ENCODE measurements at places on chromosomes 2 and 18.

GRCh38 chr2:100104718-100105677 is 37.4 kb downstream of the AFF3 start:
- peak; percentile 65 for DNase-seq

GRCh38 chr2:162928356-162928755 is 89.8 kb upstream of the KCNH7 start:
- DNase-seq = no peak

GRCh38 chr2:20597860-20598183 is 53.1 kb downstream of the HS1BP3 start:
- peak; percentile 24 for DNase-seq

DNA sequence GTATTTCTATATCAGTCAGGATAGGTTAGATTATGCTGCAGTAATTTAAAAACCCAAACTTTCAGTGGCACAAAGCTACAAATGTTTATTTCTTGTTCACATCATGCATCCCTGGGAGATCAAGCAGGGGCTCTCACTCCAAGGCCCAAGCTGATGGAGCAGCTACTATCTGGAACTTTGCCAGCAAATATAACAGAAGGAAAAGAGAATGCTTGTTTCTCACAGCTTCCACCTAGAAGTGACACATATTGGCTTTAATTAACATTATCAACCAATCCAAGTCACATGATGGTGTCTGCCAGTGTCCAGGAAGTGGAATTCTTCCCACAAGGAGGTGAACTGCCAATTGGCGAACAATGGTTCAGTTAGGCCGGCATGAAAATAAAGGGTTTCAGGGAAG is 306.9 kb downstream of the BCL11A start:
- no peak for DNase-seq

DNA sequence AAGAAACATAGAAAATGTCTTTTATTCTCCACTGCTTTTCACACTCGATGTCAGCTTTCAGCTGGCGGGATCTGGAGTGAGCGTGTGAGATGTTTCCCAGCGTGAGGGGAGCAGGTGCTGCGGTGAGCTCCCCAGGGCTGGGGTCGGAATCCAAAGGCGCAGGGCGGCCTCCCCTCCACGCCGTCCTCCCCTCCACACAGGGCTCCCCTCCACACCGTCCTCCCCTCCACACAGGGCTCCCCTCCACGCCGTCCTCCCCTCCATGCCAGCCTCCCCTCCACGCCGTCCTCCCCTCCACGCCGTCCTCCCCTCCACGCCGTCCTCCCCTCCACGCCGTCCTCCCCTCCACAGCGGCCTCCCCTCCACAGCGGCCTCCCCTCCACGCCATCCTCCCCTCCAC is 26.9 kb upstream of the KCNG2 start:
- peak; percentile 19 for DNase-seq

DNA sequence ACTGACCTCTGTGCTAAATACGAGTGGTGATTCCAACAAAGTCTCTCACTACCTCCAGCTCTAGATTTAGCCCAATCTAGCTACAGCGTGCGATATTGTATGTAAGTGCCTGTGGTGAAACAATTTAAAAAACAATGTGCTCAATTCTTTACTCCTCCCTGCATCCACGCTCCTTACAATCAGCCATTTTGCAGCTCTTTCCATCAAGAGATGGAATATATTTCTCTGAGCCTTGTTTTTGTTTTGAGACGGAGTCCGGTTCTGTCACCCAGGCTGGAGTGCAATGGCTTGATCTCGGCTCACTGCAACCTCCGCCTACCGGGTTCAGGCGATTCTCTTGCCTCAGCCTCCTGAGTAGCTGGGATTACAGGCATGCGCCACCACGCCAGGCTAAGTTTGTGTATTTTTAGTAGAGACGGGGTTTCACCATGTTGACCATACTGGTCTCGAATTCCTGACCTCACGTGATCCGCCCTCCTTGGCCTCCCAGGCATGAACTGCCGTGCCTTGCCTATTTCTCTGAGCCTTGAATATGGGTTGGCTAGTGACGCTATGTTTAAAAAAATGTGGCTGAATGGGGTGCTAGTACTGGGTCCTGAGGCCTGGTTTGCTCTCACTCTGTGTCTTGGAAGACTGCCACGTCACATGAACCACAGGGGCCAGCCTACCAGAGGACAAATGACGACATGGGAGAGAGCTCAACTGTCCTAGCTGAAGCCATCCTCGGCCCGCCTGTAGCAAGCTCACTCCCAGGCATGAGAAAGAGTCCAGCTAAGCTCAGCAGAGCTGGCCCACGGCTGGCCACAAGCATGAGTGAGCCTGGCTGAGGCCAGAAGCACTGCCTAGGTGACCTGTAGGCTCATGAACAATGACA is 14.8 kb downstream of the WDFY1 start:
- no peak for DNase-seq

- DNase-seq = no peak
Observed at GRCh38 chr18:37640504-37640903, 74.9 kb upstream of the CELF4 start.

DNA sequence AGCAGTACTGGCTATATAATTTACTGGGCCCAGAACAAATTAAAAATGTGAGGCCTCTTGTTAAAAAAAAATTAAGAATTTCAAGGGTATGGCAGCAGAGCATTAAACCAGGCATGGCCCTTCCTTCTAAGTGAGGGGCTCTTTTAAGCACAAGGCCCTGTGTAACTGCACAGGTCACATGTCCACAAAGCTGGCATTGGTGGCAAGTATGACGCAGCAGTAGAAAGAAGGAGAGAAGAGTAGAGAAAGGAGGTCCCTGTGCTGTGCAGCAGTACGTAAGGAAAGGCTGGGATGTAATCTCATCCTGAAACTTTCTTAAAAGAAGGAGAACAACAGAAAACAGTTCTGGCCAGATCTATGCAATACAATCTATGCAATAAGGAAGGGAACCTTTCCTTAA is 51.2 kb downstream of the MBD2 start:
- DNase-seq = no peak

- DNase-seq = peak; percentile 47
Observed at GRCh38 chr2:240791821-240792628, 28.0 kb downstream of the KIF1A start.

DNA sequence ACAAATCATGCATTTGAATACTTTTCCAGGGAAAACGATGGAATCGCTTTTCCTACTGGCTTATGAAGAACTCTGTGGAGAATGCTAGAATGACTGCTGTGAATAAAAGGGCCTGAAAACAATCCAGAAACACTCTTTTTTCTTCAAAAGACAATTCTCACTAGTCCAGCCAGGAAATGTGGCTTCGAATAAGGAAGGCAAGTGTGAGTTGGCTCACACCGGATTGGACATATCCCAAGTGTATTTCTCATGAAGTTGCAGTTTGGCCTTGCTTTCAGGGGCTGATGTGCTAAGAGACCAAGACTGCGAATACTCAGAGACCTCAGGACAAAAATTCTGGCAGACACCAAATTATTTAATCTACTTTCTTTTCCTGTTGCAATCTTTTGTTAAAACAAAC is 54.1 kb downstream of the FIGN start:
- DNase-seq = no peak

DNA sequence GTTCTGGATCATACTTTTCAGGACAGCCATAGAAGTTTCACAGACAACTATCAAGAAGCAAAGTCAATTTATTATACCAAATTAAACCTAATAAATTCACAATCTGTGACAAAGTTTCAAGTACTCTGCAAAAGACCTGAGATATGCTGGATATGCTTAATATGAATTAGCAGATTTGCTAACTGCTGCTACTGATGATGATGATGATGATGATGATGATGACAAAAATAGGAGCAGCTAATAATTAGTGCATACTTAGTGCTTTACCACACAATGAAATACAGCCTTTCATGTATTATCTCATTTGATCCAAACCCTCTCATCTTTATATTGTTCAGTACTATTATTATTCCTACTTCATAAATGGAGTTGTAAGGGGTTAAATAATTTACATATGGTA is 215.7 kb upstream of the CYP26B1 start:
- no peak for DNase-seq

GRCh38 chr2:58584606-58585118 is 343.5 kb upstream of the FANCL start:
- no peak for DNase-seq

DNA sequence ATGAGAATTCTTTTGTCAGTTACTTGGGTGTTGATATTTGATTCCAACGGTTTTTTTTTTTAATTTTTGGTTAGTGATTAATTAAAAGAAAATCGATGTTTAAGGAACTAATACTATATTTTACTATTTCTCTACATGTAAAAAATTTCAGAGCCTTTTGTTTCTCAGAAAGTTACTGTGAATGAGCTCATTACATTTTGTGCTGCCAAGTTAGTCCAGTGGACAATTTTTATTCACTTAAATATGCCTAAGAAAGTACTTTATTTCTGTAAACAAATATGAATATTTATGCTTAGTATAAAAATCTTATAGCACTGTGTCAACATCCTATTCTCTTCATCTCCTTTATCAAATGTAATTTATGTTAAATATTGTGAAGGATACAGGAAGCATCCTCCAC is 309.3 kb downstream of the CTNNA2 start:
- DNase-seq = no peak

DNA sequence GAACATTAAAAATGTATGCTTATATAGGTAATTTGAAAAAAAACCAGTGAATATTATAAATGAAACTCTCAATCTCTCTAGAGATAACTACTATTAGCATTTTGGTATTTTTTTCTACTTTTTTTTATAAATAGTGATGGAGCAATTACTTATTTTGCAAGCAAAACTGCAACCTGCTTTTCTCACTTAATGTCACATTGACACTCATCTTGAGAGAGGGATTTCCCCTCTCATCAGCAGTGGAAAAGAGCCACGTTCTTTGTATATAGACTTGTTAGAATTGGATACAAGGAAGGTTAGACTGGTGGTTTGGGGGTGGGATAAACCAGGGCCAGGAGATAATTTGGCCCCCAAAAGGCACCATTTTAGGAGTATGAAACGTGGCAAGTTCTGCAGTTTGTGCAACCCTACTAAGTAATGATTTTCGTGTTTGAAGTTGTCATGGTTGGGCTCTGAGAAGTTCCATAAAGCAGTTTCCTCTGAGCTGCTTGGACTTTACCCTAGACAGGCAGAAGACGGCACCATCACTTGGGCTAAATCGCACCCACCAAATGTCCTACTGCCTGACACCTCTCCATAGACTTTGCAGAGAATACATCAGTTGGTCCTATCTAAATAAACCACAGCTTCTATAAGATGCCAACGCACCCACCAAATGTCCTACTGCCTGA is 194.0 kb downstream of the ACTR3 start:
- no peak for DNase-seq

DNA sequence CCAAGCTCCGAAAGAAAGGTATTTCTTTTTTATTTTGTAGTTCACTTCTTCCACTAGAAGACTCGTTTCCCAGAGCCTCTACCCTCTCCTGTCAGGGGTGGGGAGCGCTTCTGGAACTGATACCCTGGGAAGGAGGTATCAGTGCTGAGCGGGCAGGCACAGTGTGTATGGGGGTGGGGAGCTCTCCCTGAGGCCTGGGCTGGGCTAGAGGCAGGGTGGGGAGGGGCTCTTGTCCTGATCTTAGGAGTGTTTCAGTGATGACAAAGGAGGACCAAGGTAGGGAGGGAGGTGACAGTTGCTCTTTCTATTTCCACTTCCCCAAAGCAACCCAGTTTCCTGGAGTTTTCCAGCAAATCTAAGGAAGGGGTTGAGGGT is 65.4 kb downstream of the ARHGAP25 start:
- DNase-seq = no peak

DNA sequence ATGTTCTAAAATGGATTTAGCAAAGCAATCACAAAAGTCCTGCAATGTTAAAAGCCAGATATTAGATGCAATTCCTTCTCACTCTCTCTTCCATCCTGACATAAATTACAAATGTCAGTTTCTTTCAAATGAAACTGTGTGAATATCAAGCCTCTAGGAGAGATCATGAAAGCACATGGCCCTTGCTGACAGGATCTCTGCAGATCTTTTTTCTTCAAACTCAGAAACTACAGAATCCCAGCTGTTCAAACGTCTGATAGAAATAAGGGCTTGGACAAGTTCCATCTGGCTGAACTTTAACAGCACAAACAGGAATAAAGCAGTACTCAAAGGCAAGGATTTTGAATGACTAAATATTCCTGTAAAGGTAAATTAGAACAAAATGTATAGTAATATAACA is 47.6 kb downstream of the PDE1A start:
- DNase-seq = no peak

GRCh38 chr2:9091811-9092210 is 88.3 kb upstream of the MBOAT2 start:
- no peak for DNase-seq

DNA sequence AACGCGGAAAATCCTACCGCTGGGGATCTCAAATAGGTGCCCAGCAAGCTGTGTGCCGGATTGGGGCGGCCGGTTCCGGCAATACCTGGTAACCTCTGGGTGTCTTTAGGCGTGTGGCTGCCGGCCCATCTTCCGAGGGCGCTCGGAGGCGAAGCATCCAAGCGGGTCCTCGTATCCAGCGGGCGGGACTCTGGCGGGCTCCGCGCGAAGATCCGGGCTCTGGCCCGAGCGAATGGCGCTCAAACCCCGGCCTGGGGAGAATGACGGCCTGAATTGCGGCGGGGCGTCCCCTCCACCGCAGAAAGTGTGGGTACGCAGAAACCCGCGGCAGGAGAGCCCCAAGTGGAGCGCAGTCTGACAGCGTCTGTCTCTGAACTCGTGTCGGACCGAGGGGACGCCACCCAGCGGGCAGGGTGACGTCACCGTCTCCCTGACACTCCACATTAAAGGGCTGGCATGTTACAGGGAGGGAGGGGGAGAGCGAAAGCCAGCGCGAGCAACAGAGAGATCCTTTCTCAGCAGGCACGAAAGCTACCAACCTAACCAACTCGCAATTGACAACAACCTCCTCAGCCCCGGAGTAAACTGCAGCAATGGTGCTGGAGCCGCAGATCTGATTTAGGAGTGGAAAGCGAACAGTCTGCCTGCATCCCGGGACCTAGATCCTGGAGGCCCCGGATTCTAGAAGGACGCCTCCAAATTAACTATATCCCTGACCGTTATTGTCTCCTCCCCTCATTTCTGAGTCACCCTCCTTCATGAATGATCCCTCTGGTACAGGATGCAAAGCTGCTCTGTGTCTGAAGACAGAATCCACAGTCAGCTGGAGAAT is at the start of gene SKOR2:
Gene SKOR2 (minus strand): TSS at position 372 of the 832 bp plus-strand sequence. CDS start 2,477 bp downstream, outside the sequence.
- no peak for DNase-seq

DNA sequence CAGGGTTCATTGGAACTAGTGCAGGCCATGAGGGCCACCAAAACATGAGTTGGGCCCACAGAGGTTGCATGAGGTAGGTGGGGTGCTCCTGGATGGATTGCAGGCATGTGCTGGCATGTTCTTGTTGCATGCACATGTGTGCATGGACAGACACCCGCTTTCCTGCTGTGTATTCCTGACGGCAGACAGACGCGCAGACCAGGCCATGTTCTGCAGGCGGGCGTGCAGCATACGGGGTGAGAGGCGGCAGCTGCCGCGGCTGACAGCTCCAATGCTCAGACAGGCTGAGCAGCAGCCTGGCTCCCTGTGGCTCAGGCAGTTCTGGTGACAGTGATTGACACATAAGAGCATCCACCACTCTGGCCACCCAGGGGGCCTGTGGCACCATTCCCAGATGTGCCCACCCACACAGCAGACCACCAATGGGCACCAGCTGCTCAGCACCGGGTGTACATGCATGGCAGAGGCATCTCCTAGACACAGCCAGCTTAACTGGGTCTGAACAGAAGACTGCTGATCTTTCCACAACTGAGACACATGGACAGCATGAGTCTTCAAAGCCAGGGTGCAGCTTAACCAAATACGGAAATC is 21.2 kb downstream of the HS1BP3 start:
- DNase-seq = no peak
